Pancreas (tissue), 10 donors: ENCODE measurements at places on chromosomes 2 and 18.

DNA sequence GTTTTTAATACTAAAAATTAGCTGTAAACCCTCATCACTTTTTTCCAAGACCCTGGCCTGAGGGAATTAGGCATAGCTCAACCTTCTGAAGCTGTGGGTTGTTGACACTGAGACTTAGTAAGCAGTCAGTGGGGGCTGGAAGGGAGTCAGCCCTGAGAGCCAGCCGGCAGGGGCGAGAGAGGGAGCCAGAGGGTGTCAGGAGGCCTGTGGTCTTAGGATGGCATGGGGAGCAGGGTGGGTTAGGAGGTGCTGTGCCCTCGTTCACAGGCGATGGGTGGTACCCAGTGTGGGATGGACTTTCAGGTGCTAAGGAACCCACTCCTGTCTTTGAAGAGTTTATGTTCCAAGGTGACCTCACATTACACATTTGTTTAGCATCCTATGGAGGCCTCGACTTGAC lies 49.3 kb downstream of the IL1RL2 start:
- no peak for DNase-seq

- no peak for DNase-seq
These were observed 11.5 kb downstream of the TRIP12 start for GRCh38 chr2:229910147-229910831.

- no peak for DNase-seq
These were observed 210.4 kb downstream of the SH3BP4 start for GRCh38 chr2:235162082-235162836.

DNA sequence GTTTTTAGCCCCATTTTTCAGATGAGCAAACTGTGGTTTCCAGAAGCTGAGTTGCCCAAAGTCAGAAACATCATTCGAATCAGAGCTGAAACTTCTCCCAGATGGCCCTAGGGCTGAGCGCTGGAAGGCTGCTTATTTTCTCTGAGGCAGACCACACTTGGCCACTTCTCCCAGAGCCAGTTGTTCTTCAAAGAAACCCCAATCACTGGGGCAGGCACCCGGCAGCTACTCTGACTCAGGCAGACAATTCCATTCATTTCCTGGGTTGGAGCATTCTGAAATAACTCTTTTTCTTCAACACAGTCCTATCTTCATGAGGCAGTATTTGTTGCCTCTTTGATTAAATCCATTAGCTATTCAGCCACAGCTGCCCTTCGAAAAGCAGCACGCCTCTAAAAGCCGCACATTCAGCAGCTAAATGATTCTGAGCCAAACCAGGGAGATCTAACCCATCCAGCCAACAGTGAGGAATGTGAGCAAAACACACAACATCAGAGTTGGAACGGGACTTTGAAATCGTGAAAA lies 40.9 kb downstream of the LRATD1 start:
- DNase-seq: no peak

GRCh38 chr2:140584471-140584870 lies 1546.3 kb downstream of the LRP1B start:
- no peak for DNase-seq

- DNase-seq: no peak
These were observed 50.4 kb downstream of the CCDC93 start for GRCh38 chr2:117963446-117963845.

- no peak for DNase-seq
These were observed 122.9 kb downstream of the COPS8 start for GRCh38 chr2:237208373-237209260.

DNA sequence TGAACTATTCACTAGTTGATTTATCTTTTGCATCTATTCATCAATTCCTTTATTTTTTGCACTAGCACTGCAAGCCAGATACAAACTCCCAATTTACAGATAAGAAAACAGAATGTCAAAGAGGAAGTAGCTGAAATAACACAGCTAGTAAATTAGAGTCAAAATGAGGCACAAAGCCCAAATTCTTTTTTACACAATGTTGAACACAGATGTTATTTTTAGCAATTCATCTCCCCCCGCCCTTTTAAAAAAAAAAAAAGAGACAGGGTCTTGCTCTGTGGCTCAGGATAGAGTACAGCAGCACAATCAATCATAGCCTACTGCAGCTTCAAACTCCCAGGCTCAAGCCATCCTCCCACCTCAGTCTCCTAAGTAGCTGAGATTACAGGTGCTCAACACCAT lies 127.8 kb downstream of the CCBE1 start:
- DNase-seq: no peak

DNA sequence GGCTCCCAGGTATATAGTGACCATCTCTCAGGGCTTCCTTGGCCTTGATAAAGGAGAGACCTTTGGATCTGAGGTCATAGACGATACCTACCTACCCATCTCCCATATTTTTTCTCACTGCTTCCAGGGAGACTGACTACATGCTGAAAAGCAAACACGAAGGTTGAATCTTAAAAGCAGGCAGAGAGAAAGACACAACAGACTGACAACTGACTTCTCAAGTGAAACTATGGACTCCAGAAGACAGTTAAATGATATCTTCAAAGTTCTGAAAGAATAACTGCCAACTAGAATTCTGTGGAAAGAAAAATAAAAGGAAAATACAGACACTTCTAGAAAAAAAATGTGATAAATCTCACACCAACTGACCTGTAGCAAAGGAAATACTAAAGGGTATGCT lies 76.5 kb upstream of the HAAO start:
- no peak for DNase-seq

GRCh38 chr18:27668158-27668557 lies 483.1 kb upstream of the CHST9 start:
- no peak for DNase-seq

DNA sequence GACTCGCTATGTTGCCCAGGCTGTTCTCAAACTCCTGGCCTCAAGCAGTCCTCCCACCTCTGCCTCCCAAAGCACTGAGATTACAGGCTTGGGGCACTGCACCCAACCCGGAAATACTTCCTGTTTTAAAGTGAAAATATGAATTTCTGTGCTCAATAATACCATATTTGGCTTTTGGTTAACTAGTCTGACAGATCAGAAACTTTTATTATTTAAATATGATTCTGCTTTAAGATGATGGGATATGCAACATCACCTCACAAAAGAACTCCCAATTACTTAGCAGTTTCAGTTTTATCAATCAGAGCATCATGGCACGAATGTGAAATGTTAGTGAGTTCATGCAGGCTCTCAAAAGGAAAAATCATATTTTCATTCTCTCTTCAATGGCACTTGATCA lies 120.6 kb downstream of the PTRHD1 start:
- DNase-seq: no peak

- DNase-seq: no peak
These were observed 63.9 kb downstream of the PPP1R1C start for GRCh38 chr2:182049372-182050148.

DNA sequence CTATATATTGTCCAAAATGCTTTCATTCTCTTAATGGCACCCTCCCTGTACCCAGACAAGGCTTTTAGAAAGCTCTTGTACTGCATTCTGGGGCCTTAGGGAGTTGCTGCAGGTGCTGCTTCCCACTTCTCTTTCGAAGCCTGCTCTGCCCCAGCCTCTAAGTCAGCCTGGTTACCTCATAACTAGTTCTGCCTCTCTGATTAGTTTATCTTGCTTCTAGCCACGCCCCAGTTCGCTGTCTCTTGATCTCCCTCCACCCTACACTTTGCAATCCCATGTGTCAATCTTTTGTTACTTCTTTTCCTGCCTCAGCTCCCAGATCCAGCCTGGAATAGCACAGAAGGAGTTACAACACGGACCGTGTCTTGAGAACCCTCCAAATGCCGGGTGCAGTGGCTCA lies 13.8 kb upstream of the NCOA1 start:
- no peak for DNase-seq

- DNase-seq: no peak
These were observed 62.9 kb downstream of the MIB1 start for GRCh38 chr18:21803495-21803894.

DNA sequence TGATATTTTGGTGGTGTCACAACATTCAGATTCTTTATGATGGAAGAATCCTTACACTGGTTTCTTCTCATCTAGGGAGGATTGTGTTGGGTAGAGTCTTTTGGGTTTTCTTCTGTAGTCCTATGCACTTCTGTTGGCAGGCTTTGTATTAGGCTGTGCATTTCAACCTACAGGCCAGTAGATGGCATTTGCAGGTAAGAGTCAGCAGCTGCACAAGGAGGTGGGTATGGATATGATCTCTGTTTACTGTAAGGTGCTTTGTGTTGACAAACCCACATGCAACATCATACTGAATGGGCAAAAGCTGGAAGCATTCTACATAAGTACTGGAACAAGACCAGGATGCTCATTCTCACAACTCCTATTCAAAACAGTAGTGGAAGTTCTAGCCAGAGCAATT lies 656.8 kb downstream of the METTL4 start:
- no peak for DNase-seq

DNA sequence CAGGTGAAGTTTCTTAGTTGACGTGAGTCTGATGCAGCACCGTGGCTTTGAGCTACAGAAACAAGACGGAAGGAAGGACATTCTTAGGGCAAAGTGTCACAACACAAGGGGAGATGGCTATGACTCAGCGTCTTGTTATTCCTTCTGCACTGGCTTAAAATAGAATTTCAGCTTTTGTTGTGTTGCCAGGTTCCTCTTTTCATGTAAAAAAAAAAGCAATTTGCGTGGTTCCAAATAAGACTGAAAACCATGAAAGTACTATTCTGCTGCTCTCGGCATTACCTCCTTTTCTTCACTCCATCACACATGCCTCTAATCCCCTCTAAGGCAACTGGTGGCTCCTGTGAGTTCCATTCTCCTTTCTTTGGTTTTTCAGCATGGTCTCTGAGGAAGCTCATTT lies 150.1 kb downstream of the ANTXR1 start:
- DNase-seq: no peak

DNA sequence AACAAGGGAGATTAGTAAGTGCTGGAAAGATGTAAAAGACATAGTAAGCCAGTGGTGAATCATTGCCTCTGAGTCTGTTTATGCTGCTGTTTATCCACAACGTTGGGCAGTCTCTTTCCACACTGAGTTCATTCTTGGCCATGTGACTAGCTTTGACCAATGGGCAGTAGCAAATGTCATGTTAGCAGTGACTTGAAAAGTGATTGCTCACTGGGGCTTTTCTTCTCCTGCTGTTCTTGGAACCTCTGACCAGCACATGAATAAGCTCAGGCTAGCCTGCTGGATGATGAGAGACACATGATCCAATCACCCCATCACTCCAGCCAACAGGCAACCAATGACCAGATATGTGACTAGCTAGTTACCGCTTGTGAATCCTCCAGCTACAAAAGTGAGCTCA lies 360.4 kb downstream of the SLC4A3 start:
- no peak for DNase-seq

DNA sequence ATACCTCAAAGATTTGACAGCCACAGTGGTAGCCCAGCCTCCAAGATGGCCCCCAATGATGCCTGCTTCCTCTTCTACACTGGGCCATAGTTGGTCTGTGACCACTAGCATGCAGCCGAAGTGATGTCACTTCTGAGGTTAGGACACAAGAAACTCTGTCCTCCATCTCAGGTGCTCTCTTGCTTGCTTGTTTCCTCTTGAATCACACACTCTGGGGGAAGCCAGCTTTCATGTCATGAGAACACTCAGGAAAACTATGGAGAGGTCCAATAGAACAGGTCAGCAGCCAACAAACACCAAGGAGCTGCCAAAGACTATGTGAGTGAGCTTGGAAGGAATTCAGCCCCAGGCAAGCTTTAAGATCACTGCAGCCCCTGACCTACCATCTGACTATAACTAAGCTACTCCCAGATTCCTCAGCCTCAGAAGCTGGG lies 3.3 kb upstream of the ADAM17 start:
- no peak for DNase-seq

GRCh38 chr18:25364732-25365131 lies 12.8 kb upstream of the ZNF521 start:
- no peak for DNase-seq

DNA sequence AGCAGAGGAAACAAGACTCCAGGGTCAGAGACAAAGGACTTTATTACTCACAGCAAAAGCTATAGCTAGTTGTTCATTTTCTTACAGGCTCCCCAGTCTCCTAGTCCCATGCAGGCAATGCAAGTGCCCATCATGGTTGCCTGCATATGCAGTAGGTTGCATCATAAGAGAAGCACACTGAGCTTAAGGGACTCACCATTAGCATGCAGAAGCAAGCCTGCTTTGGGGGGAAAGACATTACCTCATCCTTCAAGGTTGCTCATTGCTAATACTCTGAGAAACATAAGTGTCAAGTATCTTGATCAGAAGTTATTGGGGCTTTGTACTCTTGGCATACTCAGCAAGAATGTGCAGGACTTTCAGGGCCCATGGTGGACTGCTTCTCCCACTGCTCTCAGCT lies 114.6 kb upstream of the CCDC68 start:
- no peak for DNase-seq

DNA sequence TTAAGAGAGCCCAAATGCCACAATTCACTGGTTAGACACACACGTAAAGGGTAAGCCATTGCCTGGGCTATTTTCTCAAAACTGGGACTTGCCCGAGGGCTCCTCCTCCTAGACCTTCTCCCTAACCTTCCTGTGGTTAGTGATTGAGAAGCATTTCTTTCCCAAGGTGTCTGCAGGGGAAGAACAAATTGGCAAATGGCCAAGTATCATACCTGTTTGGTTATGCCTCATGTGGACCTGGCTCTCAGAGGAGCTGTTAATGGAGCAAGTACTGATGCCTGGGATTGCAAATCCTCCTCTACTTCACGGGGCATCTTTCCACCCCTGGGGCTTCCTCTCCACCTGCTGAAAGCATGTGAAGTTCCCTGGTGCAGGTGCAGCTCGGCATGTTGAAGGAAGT lies 187.5 kb upstream of the CYRIA start:
- DNase-seq: no peak

- no peak for DNase-seq
These were observed at the start of gene RIT2 for GRCh38 chr18:43115076-43115921. RIT2 (minus strand) TSS chr18:43115685.

DNA sequence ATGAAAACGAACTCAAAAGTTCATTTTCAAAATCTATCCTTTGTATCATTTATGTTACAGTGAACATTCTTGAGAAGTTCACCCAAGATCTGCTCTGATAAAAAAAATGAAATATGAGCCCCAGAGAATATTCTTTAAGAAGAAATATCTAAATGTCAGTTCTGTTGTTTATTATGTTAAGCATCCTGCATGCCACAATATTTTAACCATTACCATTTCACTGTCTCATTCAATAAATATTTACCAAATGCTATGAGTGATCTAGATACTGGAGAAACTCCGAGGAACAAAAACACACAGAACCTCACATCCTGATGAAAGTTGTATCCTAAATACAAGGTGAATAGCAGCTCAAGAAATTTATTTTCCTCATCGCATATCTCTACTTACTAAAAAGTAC lies 170.2 kb downstream of the ZNF385B start:
- no peak for DNase-seq

DNA sequence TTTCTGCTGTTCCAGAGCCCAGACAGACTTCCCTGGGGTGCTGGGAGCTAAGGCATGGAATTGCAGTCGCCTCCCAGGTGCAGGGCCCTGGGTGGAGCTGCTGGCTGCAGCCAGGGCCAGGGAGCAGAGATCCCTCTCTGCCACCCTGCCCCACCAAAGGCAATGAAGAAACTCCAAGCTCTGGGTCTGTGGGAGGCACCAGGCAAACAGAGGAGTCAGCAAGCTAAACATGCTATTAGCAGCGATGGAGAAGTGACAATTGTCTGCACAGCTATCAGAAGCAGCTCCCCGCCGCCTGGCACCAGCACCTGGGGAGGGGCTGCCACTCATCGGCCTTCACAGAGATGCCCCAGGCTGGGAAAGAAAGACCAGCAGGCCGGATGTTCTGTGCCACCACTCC lies 28.0 kb upstream of the COX5B start:
- no peak for DNase-seq
